SK-N-SH (cell line): ENCODE measurements at places on chromosomes 7 and 10. TPM values are rescaled to one million over a fixed set of nuclear protein-coding genes. Genes with fewer than 3 reads are reported as not detected.
A peak's percentile ranks its signal among the peaks of the same experiment; 100 is the strongest.

NUTM2B gene
- 0.25 and 0.26 TPM in 2 replicates for polyA plus RNA-seq

ELFN1 gene
- 0.05 and 0.06 TPM in 2 replicates for polyA plus RNA-seq

NUTM2D gene
- 1.5 and 1.7 TPM in 2 replicates for polyA plus RNA-seq

PAOX gene
- 6.2 and 6.6 TPM in 2 replicates for polyA plus RNA-seq

CDHR3 gene
- polyA plus RNA-seq: 7.5 and 9.7 TPM in 2 replicates

HOXA5 gene
- polyA plus RNA-seq: not detected in 2 replicates

MOGAT3 gene
- polyA plus RNA-seq: not detected in 2 replicates

NACAD gene
- 1.5 and 2.8 TPM in 2 replicates for polyA plus RNA-seq

FAM25G gene
- not detected in 2 replicates for polyA plus RNA-seq

ACBD7 gene
- 0.54 and 0.92 TPM in 2 replicates for polyA plus RNA-seq

- DNase-seq: no peak
Observed at GRCh38 chr10:6729861-6730344, 149.8 kb upstream of the PRKCQ start.

- no peak for DNase-seq
Observed at GRCh38 chr7:121500360-121501058, 104.4 kb upstream of the FAM3C start.

DNA sequence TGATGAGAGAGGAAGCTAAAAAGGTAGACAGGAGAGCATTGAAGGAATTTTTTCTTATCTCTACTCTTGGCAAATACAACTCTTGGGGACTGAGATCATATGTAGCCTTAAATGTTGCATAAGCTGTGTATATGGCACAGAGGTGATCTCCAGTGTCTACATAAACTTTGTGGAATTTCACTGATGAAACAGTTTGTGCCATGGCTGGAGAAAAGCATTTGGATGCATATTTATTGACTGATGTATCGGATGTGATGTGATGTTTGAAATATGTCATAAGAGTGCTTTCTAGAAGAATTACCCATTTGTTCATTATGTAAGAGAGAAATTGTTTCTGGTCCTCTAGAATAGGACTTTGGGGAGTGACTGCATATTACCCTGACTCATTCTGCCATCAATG lies 244.9 kb upstream of the LRRTM3 start:
- DNase-seq: no peak

DNA sequence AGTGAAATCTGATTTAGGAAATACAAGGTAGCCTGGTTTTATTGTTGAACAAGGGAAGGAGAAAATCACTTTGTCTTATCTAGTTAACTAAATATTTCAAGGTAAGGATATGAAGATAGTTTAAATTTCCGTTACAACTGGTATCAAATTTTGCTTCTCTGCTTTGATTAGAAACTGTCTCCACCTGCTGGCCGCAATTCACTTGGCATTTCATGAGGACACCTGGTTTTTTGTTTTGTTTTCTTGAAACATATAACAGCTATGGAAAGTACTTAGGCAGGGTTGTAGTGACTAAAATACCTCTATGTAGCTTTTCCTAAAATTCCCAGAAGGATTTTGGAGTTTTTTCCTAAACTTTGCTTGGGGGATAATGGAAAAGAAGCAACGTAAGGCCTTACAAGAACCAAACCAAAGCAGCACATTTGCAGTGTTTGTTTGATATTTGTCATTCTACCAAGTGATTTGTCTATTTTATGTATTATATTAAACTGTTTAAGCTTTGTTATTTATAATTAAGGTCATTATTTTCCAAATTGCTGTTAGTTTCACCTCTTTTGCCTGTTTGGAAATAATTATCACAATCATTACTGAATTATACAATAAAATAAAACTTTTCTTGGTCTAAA lies 73.6 kb downstream of the AHCYL2 start:
- peak; percentile 65 for DNase-seq

GRCh38 chr7:29587195-29587808 lies 23.7 kb downstream of the PRR15 start:
- DNase-seq: no peak

GRCh38 chr10:71134732-71135211 lies 77.6 kb upstream of the UNC5B start:
- DNase-seq: no peak

- DNase-seq: no peak
Observed at GRCh38 chr7:117154721-117155120, 168.1 kb downstream of the WNT2 start.

DNA sequence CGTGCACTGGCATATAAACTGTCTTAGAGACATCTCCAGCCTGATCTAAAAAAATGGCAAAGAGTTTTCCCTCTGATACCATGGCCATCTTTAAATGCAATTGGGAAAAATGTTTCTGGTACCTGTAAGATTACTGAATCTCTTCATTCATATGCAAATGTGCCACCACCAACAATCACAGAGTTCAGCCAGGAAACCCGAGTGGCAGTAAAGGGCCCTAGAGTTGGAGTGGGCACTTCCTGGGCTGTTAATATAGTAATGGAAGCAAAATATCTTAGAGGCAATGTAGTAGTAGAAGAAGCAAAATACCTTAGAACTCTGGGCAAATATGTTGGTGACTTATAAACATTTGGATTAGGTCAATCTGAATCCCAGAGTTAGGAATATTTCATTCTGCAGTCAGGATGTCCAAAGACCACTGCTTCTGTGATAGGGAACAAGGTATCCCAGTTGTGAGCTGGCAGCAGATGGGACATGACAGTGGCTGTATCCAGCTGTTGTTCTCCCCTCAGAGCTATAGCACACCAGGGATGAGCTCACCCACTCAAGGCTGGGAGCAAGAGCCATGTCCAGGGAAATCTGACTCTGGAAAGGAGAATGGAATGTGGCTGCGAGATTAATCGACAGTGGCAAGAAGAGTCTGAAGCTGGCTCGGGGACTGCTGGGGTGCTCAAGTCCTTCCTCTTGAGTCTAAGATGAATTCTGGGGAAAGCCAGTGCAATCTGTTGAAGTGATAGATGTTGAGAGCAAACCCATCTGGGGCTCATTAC lies 332.1 kb downstream of the PHTF2 start:
- DNase-seq: no peak

- peak; percentile 65 for DNase-seq
Observed at GRCh38 chr7:151310578-151310977, 31.0 kb upstream of the NUB1 start.

DNA sequence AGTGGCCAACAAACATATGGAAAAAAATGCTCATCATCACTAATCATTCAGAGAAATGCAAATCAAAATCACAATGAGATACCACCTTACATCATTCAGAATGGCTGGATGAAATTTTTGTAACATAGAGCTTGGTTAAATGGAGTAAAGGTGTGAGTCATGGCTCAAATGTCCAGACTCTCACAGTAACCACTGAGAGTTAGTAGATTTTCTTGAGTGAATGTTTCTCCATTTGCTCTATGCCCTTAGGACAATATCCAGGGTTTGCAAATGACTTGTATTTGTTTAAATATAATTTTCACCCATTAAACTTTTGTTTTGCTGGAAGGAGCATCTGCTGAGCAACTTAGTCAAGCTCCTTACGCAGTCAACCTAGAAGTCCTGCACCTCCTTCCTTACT lies 967.2 kb downstream of the XPNPEP1 start:
- no peak for DNase-seq

- no peak for DNase-seq
Observed at GRCh38 chr10:77586719-77587415, 50.7 kb downstream of the KCNMA1 start.

- DNase-seq: peak; percentile 93
Observed at GRCh38 chr10:110919349-110919931, at the start of gene SHOC2. Gene SHOC2, plus strand, starts transcription at chr10:110919604. Its CDS starts 44,755 bp downstream, at chr10:110964359.

DNA sequence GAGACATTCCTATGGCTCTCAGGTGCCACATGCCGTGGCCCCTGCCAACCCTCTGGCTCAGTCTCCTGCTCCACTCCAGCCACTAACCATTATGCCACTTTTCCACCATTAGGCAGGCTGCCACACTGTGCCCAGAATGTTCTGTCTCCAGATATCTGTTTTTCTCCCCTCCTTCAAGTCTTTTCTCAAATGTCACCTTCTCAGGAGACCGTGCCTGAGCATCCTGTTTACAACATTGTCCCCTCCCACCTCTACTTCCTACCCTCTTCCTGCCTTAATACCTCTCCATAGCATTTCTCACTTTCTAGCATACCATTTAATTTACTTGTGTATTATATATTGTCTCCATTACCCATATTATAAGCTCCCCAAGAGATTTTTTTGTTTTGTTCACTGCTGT lies 162.5 kb upstream of the LYZL2 start:
- DNase-seq: no peak

GRCh38 chr10:117544004-117544701 lies 1.6 kb downstream of the EMX2 start:
- DNase-seq: no peak

- peak; percentile 39 for DNase-seq
Observed at GRCh38 chr7:128940494-128941322, 3.0 kb downstream of the IRF5 start.

DNA sequence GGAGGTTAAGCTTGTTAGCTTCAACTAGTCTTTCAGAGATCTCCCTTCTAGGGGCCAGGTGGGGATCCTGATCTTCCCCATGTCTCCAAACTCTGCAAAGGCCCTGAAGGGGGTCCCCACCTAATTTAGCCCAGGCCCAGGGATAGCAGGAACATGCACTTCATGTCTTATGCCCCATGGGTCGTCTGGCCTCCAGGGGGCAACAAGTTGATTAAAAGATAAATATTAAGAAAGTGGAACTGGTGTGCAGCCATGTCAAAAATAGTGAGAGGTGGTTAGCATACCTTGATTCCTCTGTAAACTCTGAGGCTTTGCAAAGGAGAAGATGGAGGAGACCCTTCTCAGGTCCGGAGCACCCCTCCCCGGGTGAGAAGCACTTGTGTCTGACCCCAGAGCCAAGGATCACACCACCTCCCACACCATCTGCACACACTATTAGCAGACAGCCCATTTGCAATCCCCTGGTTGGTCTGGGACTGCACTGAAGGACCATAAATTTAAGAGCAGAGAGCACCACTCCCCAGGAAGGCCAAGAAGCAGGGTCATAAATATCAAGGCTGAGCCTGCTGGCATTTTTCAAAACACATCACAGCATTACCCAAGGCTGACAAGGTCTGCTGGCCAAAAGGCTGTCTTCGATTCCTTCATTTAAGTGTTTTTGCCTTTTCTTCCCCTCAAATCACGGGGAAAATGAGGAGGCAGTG lies 44.2 kb upstream of the LRRC18 start:
- no peak for DNase-seq

DNA sequence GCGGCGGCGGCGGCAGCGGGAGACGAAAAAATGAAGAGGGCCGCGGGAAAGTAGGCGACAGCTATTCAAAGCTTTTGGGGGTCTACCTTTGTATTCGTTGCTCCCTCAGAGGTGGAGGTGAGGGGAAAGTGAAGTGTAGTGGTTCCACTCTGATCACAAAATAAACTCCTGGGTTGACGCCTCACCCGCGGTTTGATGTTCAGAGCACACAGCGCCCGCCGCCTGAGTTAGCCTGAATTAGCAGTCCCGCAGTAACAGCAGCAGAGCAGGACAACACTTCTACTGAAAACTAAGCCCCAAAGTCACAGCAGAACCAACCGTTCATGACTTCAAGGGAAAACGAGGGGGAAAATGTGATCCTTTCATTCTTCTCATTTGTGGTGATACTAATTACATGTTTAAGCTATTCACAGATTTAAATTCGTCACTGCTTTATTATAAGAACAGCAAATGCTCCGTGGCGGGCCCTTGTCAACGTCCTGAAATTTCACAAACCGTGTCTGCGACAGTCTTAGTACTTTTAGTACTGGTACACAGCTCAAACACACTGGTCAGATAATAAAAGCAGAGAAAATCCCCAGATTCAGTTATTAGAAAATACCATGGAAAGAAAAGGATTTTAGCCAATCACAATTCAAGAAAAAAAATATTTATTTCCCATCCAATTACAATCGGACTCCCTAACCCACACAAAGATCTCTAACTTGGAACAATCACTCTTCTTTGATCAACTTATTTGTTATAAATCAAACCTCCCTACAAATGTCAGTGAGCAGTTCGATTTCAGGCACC lies 563 bp upstream of the JMJD1C start:
- peak; percentile 55 for DNase-seq
